ENCODE measurements at places on chromosomes 11 and 22.

- peak; percentile 32 for DNase-seq
Observed at GRCh38 chr11:72721689-72722049, 30.5 kb downstream of the ARAP1 start.

DNA sequence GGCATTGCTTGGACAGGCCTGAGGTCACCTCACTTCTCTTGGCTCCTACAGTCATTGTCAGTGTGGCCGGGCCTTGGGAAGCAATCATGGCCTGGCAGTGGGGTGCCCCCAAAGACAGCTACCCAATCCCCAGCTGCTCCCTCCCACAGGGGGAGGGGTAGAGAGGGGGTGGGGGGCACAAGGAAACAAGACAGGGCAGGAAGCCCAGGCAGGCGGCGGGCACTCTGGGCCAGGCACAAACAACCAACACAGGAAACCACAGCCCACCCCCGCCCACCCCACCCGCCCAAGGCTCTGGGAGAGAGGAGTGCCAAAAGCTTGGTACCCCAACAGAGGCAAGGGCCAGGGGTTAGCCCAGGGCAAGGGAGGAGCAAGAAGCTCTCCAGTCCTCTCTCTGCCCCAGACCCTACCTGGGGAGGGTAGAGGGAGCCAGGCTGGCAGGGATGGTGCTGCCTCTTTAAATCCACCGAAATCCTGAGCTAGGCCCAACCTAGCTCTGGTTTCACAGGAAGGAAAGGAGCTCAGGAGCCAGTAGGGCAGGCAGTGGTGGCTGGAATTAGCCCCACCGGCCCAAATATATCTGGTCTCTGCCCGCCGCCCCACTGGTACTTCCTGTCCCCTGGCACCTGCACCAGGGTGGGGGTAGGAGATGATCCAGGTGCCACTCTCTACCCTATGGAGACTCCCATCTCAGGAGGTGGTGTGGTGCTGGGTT is 12.2 kb downstream of the BCL9L start:
- DNase-seq = no peak

DNA sequence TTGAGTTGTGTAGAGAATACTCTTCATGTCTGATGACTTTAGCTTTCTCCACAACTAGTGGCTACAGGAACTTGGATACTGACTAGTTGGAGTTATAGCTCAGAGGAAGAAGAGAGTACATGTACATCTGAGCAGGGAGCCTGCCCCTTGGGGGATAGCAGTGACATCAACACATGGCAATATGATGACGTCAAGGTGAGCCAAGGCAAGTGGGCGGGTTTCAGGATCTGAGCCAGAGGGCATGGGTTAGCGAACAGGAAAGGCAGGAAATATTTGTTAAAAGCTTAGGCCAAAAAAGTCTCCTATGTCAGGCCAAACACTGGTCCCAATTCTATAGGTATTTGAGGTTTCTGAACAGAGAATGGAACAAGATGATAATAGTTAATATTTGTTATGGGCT is 42.0 kb upstream of the HORMAD2 start:
- no peak for DNase-seq

- no peak for DNase-seq
Observed at GRCh38 chr22:31836010-31836409, 82.2 kb downstream of the DEPDC5 start.

DNA sequence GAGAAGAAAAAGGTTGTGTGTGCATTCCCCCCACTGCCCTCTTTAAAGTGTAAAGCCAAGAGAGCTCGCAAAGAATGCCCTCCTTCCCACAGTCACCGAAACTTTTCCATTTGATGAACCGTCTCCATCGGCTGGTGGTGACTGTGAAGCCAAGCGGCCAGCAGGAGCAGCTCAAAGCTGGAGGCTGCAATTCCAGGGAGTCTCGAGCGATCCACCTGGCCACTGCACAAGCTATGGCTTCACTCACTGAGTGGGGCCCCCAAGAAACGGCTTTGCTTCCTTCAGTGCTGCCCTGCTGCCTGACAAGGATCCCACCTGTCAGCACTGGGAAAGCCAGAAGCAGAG is 117.7 kb downstream of the ABTB2 start:
- no peak for DNase-seq

DNA sequence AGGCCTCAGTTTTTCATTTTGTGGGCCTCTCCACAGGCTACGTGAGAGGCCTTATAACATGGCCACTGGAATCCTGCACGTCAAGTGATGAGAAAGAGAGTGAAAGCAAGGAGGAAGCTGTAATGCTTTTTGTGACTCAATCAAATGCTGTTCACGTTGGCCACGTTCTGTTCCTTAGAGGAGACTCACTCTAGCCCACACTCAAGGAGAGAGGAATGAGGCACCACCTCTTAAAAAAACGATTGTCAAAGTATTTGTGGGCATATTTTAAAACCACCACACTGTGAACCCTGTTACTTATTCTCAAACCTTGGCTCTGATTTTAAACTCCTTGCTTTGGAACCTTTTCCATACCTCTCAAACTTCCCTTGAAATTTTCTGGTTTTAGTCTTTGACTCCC is 705.0 kb downstream of the NELL1 start:
- DNase-seq = no peak
